Activated CD8-positive, alpha-beta memory T cell treated with anti-CD3 and anti-CD28 coated beads for 1 hour (primary cell): ENCODE measurements at places on chromosomes 7 and 10.

DNA sequence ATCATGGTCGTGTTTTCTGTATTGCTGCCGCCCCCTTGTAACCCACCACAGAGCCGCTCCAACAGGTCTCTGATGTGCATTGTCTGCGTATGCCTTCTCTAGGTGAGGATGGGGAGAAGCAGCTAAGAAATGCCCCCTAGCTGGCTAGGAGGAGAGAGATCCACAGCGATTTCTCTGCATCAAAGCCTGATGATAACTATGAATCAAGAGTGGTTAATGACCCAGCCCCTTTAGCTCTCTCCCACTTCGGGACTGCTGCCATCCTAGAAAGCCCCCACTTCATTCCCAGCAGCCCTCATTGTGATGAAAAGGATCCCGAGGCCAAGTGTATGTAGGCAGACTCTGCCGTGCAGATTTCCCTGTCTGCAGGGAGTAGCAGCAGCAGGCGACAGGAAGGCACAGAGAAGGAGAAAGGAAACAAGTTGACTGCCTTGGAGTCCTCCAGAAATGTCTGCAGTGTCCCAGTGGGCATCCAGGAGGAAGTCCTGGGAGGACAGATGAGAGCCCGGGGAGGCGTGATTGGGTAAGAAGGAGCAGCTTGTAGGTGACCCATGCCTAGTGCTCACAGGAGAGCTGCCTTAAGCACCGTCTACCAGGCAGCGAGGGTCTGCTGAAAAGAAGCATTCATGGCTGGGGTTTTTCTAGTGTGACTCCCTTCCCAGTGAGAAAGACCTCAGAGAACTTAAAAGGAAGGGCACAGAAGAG lies 2.9 kb downstream of the PLXNA4 start:
- no peak for DNase-seq

DNA sequence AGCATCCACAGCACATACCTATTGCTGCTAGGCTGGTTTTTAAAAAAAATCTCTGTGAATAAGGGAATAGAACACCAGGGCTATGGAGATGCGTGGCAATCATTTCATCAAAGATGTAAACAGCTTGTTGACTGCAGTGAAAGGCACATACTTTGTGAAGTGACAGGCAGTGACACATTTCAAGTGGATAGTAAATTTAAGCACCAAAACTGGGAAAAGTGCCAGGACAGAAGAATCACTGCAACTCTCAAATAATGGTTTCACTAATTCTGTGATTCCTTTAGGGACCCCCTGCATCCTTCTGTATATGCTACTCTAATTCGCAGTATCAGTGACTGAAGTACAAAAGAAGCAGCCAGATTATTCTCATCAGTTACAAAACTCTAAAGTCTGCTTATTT lies 145.2 kb upstream of the KLF14 start:
- no peak for DNase-seq

DNA sequence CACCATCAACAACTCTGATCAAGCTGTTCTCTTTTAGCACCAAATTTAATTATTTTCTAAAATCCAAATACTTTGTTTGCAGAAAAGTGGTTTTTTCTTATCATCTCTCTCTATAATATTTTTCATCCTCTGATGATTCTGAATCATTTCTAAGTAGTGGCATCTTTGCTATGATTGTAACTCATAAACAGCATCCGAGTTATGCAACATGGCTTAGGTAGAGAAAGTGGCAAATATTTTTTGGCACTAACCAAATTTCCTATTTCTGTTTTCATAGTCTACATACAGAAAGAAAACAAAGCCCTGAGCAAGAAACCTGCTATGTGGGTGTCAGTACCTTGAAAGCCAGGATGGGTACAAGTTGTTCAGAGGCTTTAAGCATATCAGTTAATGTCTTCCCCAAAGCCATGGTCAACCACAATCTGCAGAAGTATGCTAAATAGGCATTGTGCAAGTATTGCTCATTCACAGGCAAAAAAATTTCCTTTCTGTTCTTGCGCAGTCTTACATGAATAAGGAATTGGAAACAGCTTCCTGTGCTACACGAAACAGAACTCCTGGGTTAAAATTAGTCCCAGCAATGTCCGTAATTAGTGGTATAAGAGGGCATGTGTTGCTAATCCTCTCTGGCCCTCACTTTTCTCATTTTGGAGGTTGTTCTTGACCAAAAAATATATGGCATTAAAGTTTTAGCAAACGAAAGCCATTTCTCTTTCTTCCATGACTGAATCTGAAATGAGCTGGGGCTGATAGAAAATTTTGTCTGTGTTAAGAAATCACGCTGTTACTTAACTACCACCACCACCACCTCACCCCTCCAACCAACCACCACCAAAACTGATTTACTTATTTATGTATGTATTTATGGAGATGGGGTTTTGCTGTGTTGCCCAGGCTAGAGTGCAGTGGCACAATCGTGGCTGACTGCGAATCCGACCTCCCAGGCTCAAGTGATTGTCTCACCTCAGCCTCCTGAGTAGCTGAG lies 325.6 kb upstream of the MAGI2 start:
- DNase-seq = no peak

GRCh38 chr7:17679458-17679857 lies 260.8 kb downstream of the SNX13 start:
- no peak for DNase-seq

DNA sequence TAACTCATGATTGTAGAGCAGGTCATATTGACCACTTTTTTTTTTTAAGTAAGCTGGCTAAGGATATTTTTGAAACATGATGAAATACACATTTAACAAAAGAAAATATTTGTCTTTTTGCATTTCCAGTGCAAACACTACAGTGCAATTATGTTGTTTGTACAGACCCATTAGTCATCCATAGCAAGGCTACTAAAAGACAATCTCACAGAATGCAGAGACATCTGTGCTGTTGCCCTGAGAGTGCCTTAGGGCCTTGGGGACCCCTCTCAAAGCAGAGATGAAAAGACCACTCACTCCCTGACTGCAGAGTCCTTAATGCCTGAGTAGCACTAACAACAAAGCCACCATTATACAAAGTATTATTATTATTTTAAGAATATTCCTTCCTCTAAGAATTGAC lies 104.5 kb downstream of the NRCAM start:
- no peak for DNase-seq

DNA sequence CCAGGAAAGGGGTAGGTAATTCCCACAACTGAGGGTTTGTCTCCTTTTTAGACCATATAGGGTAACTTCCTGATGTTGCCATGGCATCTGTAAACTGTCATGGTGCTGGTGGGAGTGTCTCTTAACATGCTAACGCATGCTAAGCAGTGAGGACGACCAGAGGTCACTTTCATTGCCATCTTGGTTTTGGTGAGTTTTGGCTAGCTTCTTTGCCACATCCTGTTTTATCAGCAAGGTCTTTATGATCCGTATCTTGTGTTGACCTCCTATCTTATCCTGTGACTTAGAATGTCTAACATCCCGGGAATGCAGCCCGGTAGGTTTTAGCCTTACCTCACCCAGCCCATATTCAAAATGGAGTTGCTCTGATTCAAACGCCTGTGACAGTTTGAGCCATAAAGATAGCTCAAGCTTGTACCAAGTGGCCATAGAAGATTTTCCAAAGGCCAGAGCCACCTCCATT lies 176.0 kb upstream of the NAMPT start:
- DNase-seq = no peak

DNA sequence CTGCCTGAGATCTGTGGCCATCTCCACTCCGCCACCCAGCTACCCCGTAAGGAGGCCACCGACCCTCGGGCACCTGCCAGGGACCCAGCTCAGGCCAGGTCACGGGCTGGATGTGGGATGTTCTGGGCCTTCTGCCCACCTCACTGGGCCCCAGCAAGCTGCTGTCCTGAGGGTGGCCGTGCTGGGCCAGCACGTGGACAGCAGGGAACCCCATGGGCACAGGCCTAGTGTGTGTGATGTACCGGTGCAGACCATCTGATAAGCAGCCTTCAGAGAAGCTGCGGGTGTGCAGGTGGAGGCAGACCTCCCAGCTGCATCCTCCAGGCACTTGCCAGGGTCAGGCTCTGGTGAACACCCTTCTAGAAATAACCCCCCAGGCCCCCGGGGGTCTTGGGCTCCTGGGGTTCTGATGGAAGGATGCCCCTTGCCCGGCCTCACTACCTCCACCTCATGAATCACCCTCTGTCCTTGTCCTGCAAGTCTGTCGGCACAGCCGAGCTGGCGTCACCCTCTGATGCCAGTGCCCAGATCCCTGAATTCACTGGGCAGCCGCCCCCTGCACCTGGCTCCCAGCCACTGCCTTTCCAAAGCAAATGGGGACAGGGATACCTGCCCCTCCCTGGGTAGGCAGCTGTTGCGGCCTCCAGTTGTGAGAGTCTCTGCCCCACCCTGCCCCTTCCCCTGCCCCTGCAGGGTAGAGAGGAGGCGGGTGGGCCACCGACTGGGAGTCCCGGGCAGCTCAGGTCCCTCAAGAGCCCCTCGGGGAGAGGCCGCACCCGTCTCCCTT lies 139.8 kb downstream of the FAM53B start:
- DNase-seq = no peak

GRCh38 chr10:31146491-31147209 lies 115.0 kb upstream of the ZNF438 start:
- no peak for DNase-seq

- DNase-seq = no peak
Observed at GRCh38 chr7:1925973-1926907, 256.2 kb downstream of the ELFN1 start.

DNA sequence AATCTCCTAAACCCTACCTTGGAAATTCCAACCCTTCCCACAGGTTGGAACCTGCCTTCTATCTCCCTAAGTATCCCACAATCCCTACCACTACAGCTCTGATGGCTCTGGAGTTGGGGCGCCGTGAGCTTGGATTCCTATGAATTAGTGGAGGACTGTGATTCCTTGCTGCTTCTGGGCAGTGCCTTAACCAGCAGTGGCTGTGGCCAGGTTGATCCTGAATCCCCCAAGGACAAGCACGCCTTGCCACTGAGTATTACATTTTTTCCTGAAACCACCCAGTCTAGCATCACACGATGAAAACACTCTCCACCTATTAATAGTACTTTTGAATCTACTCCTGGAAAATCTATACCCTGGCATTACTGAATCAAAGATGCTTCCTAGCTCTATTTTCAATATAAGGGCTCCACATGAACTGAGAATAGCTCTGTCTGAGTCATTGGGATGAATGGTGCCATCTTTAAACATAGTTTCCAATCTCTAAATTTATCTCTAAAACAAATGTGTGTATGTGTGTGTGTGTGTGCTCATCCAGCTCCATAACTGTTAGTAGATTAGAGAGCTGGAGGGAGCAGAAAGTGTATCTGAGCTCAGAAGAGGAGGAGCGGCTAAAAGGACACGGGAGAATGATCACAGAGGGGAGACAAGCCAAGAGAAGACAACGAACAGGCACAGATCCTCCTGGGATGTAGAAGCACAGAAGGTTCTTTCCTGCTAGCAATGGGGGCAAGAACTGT lies 11.9 kb upstream of the INPP5F start:
- DNase-seq = no peak

- DNase-seq = no peak
Observed at GRCh38 chr10:114615600-114616007, 42.5 kb downstream of the ABLIM1 start.

DNA sequence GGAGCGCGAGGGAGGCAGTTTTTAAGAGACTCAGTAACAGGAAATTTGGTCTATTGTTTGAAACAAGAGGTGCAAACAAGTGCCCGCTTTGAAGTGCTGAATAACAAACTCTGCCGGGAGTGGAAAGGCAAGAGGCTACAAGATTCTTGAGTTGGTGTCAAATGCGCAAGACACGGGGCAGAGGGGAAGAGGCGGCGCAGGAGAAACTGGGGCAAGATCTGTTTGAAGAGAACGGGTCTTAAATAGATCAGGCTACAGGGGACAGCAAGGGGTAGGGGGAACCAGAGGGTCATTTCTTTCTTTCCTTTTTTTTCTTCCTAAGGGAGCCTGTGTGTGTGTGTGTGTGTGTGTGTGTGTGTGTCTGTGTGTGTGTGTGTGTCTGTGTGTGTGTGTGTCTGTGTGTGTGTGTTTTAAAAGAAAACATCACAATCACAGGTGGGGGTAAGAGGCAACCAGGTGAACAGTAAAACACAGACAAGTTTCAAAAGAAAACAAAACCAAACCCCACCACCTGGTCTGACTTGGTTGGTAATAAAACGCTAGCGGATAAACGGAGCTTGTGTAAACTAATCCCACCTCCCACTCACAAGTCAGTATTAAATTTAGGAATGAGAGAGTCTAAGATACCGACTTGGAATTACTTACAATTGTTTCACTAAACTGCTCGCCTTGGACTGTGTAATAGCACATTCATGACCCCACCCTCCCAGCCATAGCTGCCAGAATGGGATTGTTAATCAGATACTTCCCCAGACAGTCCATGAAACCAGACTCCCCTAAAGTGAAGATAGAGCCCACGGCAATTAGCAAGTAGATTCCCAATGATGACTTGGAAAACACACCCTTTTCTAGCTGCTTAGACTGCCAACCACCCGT lies 13.1 kb upstream of the CUX1 start:
- DNase-seq = no peak
